ENCODE measurements at places on chromosomes 13 and 19. TPM values are rescaled to one million over a fixed set of nuclear protein-coding genes. Genes with fewer than 3 reads are reported as not detected.

GRCh38 chr13:51612867-51613266 is 28.6 kb downstream of the WDFY2 start:
- no peak for DNase-seq

Gene ADGRE2
- 3.4 TPM for polyA plus RNA-seq

DNA sequence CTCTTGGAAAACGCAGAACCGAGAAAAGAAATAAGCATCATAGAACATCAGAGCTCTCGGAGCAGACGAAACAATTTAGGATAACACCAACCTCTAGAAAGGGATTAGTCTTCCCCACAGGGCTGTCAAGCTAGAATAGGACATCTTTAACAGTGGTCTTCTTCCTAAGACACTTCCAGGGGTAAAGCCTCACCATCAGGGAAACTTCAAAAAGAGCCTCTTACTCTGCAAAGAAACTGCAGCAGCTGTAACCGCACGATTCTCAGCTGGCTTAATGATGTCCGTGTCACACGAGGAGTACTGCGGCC is 642 bp downstream of the ZNF571 start:
- DNase-seq = no peak

GRCh38 chr13:24127116-24127631 is 33.3 kb upstream of the SPATA13 start:
- no peak for DNase-seq

DNA sequence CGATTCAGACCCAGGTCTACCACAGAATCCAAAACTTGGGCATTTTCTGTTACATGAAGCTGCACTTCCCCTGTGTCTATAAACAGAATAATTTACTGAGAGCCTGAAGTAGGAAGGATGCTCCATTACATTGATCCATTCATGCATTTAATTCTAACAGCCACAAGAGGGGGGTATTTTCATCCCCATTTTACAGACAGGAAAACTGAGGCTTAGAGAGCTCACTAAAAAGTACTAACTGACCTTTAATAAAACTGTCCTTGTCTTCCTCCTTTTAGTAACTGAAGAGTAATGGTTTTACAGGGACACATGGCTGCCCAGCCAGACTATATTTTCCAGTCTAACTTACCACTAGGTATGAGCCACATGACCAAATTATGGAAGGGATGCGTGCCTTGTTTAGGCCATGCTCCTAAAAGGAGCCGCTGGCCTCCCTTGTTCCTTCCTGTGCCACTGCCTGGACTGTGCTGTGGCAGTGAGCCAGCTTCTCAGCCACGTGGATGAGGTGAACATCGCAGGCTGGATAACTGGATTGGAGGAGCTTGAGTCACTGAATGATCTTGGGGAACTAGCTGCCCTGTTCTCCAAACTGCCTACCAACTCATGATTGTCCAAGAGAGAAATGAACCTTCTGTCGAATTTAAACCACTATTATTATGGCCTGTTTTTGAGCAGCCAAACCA is 108.3 kb downstream of the DOCK9 start:
- DNase-seq = no peak

- peak; percentile 34 for DNase-seq
Observed at GRCh38 chr19:39166571-39167391, 30.0 kb upstream of the NCCRP1 start.

DNA sequence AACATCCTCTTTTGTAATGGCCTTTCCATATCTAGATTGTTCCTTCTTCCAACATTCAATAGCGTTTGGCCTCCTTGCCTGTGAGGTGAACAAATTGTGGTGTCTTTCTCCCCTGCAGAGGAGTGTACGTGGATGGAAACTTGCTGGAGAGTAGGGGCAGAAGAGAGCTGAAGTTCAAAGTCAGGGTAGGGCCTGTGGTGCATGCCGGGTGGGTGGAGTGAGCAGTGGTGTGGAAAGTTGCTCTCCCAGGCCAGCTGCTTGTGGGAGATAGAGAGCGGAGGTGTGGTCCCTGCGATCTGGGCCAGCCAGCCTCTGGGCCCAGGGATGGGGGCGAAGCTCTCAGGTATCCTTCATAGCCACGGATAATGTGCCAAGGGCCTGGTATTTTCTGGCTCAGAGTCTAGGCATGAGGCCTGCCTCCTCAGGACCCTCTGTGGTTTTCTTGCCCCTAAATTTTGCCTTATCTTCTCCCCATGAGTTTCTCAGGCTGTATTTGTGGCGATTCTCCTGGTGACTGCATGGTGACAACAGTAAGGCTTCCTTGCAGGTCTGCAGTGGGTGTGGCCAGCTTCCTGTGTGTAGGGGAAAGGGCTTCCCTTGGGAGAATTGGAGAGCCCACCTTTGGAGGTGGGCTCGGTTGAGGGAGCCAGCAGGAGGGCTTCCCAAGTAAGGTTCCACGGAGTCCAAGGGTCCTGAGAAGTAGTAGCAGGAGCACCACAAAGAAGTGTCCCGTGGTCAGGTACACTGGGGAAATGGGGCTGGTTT is 6.7 kb downstream of the RGCC start:
- no peak for DNase-seq

GRCh38 chr13:38419312-38419873 is 69.7 kb downstream of the UFM1 start:
- no peak for DNase-seq
